ENCODE measurements at places on chromosomes 7 and 10.

DNA sequence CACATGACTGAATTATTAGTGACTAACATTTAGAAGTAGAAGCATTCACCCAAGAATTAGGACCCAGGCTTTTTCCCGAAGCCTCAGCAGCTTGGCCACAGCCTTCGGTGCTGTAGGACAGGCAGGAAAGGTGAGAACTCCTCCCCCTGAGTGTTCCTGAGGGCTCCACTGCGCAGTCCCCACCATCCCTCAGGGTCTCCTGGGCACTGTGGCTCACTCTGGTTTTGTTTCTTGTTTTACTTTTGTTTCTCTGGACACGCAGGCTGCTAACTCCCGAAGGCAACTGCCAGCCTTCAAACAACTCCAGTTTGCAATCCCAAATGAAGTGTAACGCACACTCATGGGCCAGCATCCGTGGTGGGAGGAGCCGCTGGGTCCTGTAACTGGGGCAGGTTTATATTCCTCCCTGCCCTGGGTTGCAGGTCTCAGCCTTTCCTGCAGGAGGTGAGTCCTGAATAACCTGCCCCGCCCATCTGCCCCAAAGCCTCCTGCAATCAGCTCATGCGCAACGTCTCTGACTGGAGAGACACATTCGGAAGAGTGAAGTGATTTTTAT is 492.9 kb downstream of the PTPRN2 start:
- no peak for DNase-seq

- DNase-seq = no peak
Observed at GRCh38 chr10:59085054-59085453, 91.4 kb upstream of the PHYHIPL start.

DNA sequence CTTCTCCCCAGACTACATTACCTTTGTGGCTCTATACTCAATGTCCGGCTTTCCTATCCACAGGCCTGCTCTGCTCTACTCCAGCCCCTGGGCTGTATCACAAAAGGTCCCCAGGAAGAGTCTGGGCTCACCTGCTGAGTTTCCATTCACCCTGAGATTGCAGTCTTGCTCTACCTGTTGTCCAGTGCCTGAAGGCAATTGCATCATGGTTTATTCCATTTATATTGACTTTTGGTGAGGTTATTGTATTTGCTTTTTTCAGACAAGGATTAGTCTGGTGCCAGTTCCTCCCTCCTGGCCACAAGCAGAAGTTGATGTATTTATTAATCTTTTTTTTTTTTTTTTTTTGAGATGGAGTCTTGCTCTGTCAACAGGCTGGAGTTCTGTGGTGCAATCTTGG is 273.1 kb downstream of the XPNPEP1 start:
- no peak for DNase-seq

DNA sequence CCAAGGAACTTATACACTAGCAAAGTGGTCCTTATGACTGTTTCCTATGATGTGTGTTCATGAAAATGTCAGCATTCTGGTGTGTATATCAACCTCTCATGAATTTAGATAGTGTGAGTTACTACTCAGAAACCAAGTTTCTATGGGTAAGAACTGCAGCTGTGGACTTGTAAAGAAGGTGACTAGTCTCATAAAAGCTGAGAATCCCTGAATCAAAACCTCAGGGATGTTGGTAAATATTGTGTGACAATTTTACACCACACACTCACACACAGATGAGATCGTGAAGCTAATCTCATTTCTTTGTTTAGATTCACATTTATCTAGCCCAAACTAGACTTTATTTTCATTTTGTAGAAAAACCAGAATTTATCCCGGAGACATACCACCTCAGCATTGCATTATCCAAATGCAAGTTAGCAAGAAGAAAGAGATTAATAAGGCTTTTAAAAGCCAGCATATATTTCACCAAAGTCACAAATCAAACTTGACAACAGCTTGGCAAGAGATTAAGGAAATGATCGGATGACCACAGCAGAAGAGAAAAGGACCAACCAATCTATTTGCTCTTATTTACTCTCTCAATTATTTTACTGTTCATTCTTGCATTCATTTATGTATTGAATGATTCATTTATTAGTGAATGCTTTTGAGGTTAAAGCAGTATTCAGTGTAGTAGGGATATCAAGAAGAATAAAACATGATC is 92.9 kb downstream of the PLXDC2 start:
- no peak for DNase-seq

GRCh38 chr10:28668363-28669226 is 8.7 kb upstream of the BAMBI start:
- no peak for DNase-seq

GRCh38 chr7:23335621-23336020 is 36.5 kb downstream of the MALSU1 start:
- DNase-seq = peak; percentile 5

- no peak for DNase-seq
Observed at GRCh38 chr7:81924494-81924893, 154.6 kb upstream of the HGF start.

DNA sequence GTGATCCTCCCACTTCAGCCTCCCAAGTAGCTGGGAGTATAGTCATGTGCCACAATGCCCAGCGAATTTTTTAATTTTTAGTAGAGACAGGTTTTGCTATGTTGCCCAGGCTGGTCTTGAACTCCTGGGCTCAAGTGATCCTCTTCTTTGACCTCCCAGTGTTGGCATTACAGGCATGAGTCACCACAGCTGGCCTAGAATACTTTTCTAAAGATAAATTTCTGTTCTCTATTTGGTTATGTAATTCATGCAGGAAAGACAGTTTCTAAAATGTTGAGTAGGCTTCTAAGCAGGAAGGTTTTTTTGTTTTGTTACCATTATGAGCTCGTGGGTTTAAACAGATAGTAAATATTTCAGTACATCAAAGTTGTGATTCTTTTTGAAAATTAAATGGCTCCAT is 5.0 kb downstream of the RBAK start:
- no peak for DNase-seq

- no peak for DNase-seq
Observed at GRCh38 chr7:110854166-110854565, 236.8 kb upstream of the LRRN3 start.

GRCh38 chr7:20359341-20359963 is 28.8 kb downstream of the ITGB8 start:
- DNase-seq = no peak

DNA sequence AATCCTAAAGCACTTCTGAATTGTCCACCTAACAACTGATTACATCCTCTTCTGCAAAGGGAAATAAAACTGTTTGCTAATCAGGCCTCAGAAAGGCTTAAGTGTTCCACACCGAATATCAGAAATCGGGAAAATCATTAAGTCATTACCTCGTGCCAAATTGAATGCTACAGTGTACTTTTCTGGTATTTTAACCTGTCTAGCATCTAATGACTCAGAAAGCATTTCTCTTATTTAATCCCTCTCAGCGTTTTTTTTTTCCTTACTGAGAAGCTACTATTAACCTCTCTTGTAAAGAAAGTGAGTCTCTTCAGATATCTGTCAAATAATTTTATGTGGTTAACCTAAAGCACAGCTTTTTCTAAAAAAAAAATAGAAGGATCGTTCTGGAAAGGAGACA is 28.6 kb downstream of the VIM start:
- DNase-seq = no peak

GRCh38 chr7:45711161-45711490 is 137.0 kb downstream of the ADCY1 start:
- no peak for DNase-seq

DNA sequence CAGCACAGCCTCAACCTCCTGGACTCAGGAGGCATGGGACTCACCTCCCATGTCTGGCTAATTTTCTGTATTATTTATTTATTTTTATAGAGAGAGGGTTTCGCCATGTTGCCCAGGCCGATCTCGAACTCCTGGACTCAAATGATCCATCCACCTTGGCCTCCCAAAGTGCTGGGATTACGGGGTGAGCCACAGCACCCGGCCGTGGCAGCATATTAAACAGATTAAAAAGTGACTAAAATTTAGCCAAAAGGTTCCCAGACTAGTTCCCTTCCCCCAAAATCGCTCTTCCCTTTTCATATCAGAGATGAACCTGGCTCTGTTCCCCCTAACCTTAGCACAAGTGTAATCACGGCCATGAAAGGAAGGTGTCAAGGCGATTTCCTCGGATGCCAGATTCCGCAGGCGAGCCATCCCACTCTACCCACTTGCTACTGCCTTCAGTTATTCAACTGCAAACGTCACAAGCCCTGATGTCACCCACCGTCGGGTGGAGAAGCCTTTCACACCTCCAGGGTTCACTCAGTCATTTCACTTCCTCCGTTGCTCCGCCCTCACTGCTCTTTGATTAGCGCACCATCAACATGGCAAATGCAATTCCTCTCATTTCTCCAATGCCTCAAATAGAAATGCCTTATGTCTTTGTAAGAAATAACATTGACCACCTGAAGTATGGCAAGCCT is 104.7 kb upstream of the RHEB start:
- DNase-seq = no peak

GRCh38 chr7:25613912-25614311 is 385.6 kb upstream of the NPVF start:
- DNase-seq = no peak

DNA sequence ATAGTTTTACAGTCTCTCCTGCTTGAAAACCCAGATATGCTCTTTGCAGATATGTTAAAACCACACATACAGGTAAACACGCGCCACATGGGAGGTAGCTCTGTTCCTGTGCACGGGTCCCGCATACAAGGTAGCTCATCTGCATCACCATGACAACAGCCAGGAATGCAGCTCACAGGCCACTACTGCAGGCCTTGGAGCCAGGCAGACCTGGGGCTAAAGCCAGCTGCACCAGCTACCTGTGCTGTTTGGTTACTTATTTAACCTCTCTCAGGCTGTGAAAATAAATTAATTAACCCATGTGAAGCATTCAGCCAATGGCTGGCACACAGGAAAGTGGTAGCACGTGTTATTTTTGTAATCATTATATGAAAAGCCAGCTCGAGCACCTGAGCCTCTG is 428.3 kb downstream of the TNS3 start:
- DNase-seq = no peak

- DNase-seq = no peak
Observed at GRCh38 chr7:151241755-151242096, 6.8 kb downstream of the SMARCD3 start.

- DNase-seq = no peak
Observed at GRCh38 chr7:97873606-97874005, 1.4 kb upstream of the ASNS start.

- DNase-seq = no peak
Observed at GRCh38 chr10:33703501-33704213, 369.2 kb upstream of the NRP1 start.

DNA sequence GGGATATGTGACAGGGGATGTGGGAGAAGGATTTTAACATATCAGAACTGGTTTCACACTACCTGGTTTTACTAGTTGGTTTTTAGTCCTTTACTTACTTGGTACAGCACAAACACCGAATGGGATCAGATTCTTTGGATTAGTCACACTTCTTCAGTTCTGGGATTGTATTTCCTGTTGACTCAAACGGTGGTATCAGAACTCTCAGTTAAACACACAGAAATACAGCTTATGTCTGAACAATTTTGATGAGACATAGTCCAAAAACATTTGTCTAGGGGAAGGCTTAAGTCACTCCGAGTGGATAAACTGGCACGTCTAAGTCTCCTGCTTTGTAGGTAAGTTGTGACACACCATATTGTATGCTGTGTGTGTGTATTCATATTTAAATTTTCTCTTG is 480.5 kb downstream of the PHTF2 start:
- no peak for DNase-seq

DNA sequence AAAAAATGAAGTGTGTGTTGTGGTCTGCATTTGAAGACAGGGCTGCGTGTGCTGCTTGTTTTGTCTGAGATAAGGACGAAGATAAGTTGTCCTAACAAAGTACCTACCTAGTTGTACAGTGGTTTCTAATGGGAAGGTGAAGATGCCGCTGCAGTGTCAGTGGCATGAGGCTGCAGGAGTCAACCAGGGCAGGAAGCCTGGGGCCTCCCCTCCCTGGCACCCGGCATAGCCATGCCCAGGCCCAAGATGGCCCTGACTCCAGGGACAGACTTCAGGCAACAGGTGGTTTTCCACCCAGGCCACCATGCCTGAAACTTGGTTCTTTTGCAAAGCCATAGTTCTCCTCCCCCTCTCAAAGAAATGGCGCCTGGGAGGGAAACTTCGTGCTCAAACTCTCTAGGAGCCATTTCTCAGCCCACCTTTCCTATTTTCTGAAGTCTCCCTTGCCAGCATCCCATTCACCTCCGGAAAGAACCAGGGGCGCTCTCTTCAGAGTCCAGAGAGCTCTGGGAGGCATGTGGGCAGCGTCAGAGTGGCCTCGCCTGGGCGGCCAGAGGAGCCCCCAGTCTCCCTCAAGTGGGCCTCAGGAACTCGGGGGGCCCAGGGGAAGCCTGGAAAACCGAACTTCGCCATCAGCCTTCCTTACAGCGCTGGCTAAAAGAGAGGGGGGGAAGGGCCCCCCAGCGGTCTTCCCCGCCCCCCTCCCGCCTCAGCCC is 2.1 kb upstream of the KAT6B start:
- DNase-seq = no peak

GRCh38 chr7:128881458-128882125 is 18.9 kb downstream of the ATP6V1F start:
- DNase-seq = no peak

GRCh38 chr10:24915304-24915703 is 37.1 kb downstream of the PRTFDC1 start:
- DNase-seq = no peak

- no peak for DNase-seq
Observed at GRCh38 chr10:29377333-29377961, 88.6 kb downstream of the LYZL1 start.

DNA sequence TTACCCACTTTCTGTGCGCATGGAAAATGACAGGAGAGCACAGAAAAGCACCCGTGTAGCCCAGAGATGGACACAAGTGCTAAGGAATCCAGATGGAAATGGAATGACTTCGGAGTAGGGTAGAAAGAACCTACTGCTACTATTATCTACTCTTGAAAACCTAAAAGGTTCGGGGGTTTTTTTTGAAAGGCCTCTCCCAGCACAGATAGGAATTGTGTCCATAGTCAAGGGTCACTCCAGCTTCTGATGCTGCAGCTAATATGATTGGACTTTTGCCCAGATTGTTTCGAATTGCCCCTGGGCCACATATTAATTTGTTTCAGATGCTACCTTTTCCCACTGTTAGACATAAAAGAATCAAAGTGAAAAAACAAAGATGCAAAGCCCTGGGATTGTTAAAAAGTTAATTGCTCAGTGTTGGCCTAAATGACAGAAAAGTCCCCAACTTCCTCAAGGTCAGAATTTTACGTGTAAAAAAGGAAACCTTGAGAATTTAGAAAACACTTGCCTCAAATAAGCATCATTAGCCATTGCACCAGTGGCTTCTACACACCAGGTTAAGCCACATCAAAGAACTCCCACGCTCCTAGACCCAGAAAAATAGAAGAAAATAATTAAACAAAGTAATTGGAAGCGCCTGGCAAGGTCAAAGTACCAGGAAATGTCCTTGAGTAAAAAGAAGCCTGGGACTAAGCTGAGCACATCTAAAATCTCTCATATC is 40.8 kb upstream of the INSIG1 start:
- no peak for DNase-seq

All from globus pallidus (tissue), 1 donor.